ENCODE measurements at places on chromosomes 3 and 15.

GRCh38 chr3:37994639-37994972, 4.0 kb downstream of the VILL start:
- DNase-seq, result no peak

DNA sequence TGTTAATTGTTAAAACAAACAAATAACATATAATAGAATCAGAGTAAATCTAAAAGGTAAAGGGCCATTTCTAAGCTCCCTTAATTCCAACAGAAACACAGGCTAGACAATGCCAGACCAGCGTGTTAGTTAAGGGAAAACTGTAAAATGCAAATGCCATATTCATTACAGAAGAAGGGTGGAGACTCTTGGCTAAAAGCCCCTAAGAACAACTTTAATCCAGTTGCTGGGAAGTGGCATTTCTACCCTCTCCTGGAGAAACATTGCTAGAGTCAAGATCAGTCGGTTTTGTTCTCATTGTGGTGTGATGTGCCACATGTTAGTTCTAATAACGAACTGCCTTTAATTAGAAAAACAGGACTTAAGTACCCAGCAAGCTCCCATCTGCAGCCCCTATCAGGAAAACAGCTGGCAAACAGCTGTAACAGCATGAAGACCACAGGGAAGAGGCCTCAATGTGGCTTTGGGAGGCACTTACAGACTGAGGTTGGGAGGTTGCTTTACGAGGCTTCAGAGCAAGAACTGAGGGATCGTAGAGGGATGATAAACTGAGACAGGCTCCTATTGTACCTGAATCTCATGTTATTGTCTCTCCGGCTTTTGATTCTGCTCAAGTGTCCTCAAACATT, 1134.8 kb downstream of the ROBO1 start:
- DNase-seq, result no peak

- no peak for DNase-seq
Measured at GRCh38 chr3:185342459-185343174, 20.3 kb upstream of the MAP3K13 start.

- DNase-seq, result no peak
Measured at GRCh38 chr3:174058804-174059203, 661.3 kb downstream of the NLGN1 start.

- no peak for DNase-seq
Measured at GRCh38 chr3:126338790-126339288, 18.4 kb downstream of the KLF15 start.

GRCh38 chr3:20322085-20322484, 136.1 kb upstream of the SGO1 start:
- DNase-seq, result no peak

DNA sequence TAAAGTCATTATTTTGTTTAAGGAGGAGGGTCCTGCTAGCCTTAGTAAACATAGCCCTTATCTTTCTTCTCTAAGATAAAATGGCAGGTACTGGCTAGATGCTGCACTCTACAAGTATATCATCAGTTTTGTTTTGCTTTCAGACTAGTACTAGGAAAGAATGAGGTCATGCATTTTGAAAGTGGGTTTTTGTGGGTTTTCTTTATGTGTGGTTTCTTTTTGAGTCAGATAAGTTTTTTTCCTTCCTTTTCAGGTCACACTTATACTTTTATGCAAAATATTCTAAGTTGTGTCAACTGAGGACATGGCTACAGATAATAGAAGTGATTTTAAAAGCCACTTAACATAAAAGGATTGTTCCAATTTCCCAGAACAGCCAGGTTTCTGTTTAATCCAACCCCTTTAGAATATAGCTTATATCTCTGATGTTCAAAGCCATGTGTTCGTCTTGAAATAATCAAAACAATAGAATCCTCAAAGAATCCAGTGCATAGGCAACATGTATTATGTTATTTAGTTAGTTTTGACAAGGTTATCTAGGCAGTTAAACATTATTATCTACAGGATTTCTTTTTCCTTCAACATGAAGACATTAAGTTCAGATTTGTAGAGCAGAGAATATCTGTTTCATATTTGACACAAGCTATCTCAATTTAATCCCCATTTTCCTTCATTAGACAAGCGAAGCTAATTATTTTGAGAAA, 406.2 kb downstream of the RBMS3 start:
- DNase-seq, result no peak

DNA sequence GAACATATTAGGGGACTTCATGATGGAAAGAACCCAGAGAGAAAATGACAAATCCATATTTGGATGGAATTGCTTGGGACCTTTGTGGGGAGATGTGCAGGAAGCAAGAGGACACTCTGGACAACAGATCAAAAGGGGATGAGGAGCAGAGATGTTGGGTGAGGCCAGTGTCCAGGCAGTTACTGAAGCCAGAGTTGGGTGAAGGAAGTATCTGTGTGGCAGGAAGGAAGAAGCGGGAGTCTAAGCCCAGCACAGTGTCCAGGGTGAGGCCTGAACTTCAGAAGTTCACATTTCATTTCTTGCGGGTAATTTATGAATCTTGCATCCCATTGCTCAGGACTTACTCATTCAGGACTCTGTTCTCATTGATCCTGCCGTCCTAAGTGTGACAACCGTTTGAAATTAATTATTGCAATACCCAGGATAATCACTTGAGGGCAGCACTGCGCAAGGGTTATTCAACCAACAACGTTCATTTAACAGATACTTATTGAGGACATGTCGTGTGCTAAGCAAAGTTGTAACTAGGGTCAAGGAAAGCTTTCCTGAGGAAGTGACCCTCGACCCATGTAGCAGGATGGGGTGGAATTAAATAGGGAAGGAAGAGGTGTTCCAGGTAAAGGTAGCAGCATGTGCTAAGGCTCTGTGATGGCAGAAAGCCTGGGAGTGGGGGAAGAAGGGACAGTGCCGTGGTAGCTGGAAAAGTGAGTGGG, 61.3 kb upstream of the CMTM8 start:
- DNase-seq, result peak; percentile 8

- DNase-seq, result no peak
Measured at GRCh38 chr15:55224892-55225291, 28.2 kb upstream of the RSL24D1 start.

DNA sequence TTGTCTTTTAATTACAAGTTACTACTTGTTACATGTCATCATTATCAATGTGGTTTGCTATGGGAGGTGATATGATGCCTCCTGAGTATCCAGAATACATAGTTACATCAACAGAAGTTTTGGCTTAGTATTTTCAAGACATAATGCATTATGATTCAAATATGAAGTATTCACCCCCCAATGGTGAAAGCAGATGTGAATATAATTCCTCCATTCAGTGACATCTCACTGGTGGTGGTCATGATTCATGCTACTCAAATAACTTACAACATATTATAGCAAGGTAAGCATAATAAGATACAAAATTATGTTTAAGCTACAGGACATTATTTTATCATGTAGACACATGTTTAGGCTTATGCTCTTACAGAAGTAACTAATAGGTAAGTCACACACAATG, 34.9 kb upstream of the TTBK2 start:
- DNase-seq, result no peak

DNA sequence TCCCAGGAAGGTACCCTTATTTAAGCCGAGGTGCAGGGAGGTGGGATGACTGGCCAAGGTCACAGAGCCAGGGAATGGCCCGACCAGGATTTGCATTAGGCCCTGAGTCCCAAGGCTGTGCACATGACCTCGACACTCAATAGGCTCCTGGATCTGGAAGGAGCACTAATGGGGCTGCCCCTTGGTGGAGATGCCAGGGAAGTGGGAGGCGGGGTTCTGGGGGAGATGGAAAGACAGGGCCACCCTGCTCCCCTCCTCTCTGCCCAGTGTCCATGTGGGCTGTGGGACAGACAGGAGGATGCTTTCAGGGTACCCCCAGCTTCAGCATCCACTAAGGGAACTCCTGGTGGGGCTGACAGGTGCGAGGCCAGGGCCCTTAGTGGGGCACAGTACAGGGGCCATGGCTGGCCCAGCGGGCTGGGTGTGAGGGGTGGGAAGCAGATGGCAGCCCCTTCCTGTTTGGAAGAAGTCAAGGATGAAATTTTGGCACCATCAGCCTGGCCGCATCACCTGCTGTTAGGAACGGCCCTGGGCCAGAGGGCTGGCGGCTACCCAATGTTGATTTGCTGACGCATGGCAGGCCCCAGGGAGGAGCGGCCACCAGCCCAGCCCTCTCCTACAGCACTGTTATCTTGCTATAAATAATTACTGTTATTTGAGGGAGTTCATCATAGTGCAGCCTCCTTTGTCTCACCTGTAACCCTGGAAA, 37.3 kb downstream of the ATP2B2 start:
- no peak for DNase-seq

GRCh38 chr3:43692085-43692855, 1.5 kb downstream of the ABHD5 start:
- no peak for DNase-seq

- DNase-seq, result no peak
Measured at GRCh38 chr3:8938021-8938420, 25.3 kb downstream of the RAD18 start.

DNA sequence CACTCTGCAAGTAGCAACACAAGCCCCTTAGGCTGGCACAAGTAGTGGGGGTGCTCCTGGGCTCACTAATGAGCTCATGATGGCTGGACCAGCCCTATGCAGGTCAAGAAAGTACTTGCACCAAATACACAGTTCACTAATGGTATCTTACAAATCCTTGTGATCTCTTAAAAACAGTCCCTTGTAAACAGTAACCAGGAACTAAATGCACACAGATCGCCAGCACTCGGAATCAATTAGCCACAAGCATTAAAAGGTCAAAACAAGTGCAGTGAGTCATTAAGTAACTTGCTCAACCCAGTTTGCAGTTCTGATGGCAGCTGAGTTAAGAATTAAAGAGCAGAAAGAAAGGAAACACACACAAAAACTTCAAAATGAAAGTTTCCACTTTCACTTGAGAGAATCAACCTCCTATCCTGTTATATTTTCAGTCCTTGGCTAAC, 43.2 kb downstream of the ARHGEF3 start:
- peak; percentile 9 for DNase-seq

- no peak for DNase-seq
Measured at GRCh38 chr15:26103002-26103404, 239.9 kb upstream of the ATP10A start.

- no peak for DNase-seq
Measured at GRCh38 chr3:25971736-25972135, 181.8 kb downstream of the OXSM start.

DNA sequence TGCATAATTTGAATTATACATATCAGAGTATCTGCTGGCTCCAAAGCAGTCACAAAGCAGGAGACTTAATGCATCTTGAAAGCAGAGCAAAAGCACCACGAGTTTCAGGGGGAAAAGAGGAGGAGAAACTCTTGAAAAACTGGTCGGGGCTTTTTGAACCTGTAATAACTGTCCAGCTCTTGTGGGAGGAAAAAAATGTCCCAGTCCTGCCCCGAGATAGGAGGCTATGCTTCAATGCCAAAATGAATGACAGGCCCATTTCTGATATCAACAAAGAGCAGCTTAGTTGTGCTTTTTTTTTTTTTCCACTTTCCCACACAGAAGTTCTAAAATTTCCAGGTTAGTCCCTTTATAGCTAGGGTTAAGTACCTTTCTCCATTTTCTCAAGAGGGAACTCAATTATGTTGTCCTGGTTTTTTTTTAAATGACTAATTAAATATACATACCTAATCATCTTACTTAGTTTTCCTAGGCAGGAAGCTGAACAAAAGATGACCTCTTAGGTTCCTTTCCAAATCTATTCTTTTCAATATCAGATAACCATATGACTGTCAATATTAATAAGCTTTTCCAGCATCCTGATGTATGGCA, 120.2 kb downstream of the TFDP2 start:
- DNase-seq, result no peak

- no peak for DNase-seq
Measured at GRCh38 chr15:87634361-87634760, 622.2 kb downstream of the NTRK3 start.

DNA sequence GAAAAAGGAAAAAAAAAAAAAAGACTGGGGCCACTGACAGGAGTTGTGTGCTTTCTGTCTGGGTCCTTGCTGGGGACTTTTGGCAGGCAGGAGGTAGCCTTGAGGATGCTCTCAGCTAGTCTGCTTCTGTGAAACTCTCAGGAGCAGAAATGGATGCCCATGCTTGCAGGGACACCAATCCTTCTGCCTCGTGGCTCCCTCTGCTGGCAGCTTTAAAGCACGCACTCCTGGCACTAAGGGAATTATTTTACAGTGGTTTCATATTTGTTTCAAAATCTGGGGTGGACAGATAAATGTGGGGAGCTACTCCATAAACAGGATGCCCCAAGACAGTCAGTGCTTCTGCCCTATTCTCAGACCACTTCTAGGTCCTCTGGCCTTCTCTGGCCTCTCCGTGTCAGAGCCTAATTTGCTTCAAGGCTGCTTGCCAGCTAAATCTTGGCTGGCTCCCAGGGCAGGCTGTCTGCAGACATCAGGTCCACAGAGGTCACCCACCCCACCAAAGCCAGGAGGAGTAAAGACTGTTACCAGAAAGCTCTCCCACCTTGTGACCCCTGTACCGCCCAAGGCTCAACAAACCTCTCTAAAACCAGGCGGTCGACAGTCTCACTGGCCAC, 17.1 kb downstream of the TRAIP start:
- DNase-seq, result peak; percentile 59

DNA sequence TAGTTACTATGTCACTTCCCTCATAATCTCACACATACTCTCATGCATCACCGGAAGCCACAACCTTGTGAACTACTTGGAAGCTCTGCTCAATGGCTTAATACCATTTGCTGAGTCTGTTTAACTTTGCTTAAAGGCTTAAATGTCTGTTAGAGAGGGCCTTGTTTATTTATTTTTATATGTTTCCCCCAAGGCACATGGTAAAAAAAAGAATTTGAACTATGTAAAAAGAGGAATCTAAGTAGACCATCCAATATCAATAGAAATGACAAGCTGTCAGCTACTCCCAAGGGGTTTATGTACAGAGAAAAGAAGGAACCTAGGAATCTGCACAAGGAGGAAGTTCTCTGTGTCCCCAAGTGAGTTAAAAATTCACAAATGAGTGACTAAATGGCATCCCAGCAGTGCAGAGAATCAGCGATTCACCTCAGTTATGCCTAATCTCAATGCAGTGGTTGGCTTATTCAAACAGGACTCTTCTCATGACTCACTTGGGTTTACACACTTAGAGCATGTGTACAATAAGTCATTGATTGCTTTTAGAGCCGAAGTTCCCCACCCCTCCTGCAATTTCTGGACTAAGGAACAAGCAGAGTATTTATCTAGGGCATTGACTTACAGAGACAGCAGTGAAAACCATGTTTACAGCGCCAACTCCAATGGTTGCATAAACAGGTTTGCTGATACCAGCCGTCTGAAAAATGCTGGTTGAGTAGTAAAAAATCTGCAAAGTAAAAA, 24.4 kb downstream of the SLC2A2 start:
- DNase-seq, result no peak

GRCh38 chr3:64673159-64673715, 14.6 kb downstream of the ADAMTS9 start:
- no peak for DNase-seq

- DNase-seq, result no peak
Measured at GRCh38 chr15:67049351-67050044, 15.9 kb upstream of the SMAD3 start.

- no peak for DNase-seq
Measured at GRCh38 chr3:40850861-40851260, 326.1 kb downstream of the ZNF621 start.

DNA sequence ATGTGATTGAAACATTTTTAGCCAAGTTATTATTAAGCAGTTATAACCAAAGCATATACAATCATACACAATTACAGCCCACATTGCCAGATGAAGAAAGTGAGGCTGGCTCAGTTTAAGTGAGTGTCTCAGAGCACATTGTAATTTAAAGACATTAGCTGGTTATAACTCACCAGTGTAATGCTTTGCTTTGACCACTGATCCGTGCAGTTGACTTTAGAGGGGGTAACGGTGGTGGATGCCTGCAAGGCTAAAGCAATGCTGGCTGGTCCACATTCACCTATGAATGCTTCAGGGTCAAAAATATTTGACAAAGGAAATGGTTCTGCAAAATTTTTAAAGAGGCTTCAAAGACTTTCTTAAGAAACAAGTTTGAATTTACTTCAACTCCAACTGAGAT, 1.2 kb downstream of the C3orf85 start:
- DNase-seq, result no peak

Data from stimulated activated CD8-positive, alpha-beta memory T cell treated with anti-CD3 and anti-CD28 coated beads, Interleukin-15, amount 100 ng/mL, for 48 hours (primary cell).